ENCODE measurements at places on chromosomes 3 and 15.

DNA sequence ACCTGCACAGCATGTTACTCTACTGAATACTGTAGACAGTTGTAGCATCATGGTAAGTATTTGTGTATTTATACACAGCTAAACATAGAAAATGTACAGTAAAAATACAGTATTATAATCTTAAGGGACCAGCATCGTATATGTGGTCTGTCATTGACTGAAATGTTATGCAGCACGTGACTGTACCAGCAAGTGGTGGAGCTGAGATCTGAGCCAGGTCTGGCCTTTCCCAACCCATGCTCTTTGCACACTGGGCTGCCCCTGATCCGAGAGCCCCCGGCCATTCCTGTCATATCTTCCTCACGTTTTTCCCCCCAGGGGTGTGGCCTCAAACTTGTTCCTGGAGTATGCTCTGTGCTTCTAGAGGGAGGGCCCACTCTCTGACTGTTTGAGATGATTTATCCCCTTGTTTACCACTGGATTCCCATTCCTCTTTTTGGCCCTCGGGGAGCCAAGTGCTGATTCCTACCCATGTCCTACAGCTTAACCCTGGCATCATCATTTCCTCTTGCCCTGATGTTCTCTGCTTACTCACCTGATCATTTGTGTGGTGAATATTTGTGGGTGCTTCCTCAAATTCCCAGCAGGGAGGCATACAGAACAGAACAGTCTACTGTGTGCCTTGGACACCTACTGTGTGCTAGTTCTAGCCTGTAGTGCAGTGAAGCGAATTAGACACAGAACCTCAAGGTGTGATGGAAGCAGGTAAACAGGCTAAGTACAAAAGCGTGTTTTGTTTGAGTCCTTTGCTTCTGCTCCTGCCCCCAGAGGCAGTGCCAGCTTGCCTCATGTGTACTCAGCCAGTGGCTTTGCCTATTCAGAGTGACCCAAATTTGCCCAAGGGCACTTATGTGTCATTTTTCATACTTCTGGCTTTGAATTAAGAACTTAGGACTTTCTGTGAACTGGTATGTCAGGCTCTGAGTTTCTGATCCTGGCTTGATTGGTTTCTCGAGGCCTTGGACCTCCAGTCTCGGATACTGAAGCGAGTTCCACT is 21.0 kb downstream of the CSRNP1 start:
- H3K4me3 ChIP-seq = no peak overlapping the region
- peaks cover 21% of the 10 kb centered on the region for H3K4me1 ChIP-seq
- no peak overlapping the region for H3K27ac ChIP-seq
- no peak for DNase-seq
- H3K36me3 ChIP-seq = peaks cover 4% of the 10 kb centered on the region
- H3K27me3 ChIP-seq = no peaks in the 10 kb centered on the region

DNA sequence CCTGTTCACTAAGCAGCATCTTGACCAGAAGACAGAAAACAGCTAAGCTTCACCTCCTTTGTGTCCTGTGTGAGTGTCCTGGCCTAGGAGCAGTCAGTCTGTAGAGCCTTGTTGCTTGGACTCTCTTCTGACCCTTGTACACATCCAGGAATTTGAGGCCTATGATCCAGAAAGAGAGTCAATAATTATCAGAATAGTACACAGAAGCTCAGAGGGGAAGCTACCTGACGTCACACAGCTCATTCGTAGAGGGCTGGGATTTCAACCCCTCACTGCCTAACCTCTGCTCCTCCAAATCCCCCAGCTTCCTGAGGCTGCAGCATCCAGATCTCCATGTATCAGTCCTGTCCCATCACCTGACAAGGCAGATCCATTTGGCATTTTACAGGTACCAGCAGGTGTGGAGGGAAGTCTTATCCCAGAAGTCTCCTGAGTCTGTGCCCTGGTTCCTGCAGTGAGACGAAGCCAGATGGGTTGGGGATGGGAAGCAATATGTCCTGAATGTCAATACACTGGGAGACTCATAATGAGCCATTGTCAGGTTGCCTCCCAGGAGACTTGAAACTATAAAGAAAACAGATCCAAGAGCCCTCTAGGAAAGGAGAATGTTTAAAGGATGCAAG is 203.1 kb downstream of the MINAR1 start:
- H3K27me3 ChIP-seq = no peaks in the 10 kb centered on the region
- no peak overlapping the region for H3K27ac ChIP-seq
- H3K36me3 ChIP-seq = no peaks in the 10 kb centered on the region
- DNase-seq = no peak

- H3K4me1 ChIP-seq = peaks cover 6% of the 10 kb centered on the region
- H3K27ac ChIP-seq = no peak overlapping the region
- no peaks in the 10 kb centered on the region for H3K36me3 ChIP-seq
- peak; percentile 9 for DNase-seq
- H3K4me3 ChIP-seq = peak overlapping the region; percentile 35
Observed at GRCh38 chr3:198079771-198080520, 119.9 kb downstream of the LMLN start.

GRCh38 chr3:113791381-113791780 is 44.5 kb downstream of the ATP6V1A start:
- peaks cover 21% of the 10 kb centered on the region for H3K36me3 ChIP-seq
- DNase-seq = no peak
- no peak overlapping the region for H3K4me3 ChIP-seq
- H3K27ac ChIP-seq = no peak overlapping the region

- no peaks in the 10 kb centered on the region for H3K36me3 ChIP-seq
- H3K27ac ChIP-seq = no peak overlapping the region
- no peaks in the 10 kb centered on the region for H3K4me1 ChIP-seq
- no peak for DNase-seq
- no peaks in the 10 kb centered on the region for H3K27me3 ChIP-seq
Observed at GRCh38 chr3:182787302-182788036, 5.8 kb upstream of the ATP11B start.

- no peaks in the 10 kb centered on the region for H3K36me3 ChIP-seq
- peaks cover 11% of the 10 kb centered on the region for H3K4me1 ChIP-seq
- no peaks in the 10 kb centered on the region for H3K27me3 ChIP-seq
- no peak for DNase-seq
Observed at GRCh38 chr3:41120460-41120859, 78.8 kb upstream of the CTNNB1 start.

GRCh38 chr3:139686624-139687023 is 8.9 kb upstream of the NMNAT3 start:
- no peaks in the 10 kb centered on the region for H3K4me1 ChIP-seq
- H3K27me3 ChIP-seq = peaks cover 3% of the 10 kb centered on the region
- no peak for DNase-seq
- H3K36me3 ChIP-seq = no peaks in the 10 kb centered on the region

GRCh38 chr3:159025733-159026132 is 223.9 kb downstream of the MFSD1 start:
- H3K27me3 ChIP-seq = no peaks in the 10 kb centered on the region
- no peaks in the 10 kb centered on the region for H3K36me3 ChIP-seq
- H3K4me3 ChIP-seq = no peak overlapping the region
- no peaks in the 10 kb centered on the region for H3K4me1 ChIP-seq
- DNase-seq = no peak
- H3K27ac ChIP-seq = no peak overlapping the region

DNA sequence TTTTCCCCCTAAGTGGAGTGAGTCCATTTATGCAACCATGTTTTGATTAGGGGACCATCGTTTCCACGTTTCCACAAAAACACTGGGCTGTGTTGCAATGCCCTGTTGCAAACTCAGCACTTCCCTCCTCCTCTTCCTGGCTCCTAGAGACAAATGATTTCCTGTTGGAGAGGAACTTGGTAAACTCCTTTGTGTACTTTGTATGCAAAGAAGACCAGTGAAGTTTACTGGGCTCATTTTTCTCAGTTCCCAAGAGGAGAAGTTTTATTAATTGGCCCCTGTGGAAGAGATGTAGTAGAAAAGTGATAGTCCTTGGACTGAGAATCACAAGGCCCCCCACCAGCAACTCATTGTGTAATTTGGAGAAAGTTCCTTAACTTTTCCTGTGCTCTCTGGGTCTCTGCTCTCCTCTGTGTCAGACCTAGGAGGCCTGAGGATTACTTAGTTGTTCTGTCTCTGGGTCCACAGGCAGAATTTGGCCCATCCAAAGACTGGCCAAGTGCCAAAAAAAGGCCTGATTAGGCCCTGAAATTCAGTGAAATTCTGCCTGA is 95.0 kb downstream of the ATG7 start:
- H3K27ac ChIP-seq = no peak overlapping the region
- no peak overlapping the region for H3K4me3 ChIP-seq
- H3K4me1 ChIP-seq = no peaks in the 10 kb centered on the region
- peaks cover 16% of the 10 kb centered on the region for H3K36me3 ChIP-seq
- no peaks in the 10 kb centered on the region for H3K27me3 ChIP-seq
- DNase-seq = no peak

DNA sequence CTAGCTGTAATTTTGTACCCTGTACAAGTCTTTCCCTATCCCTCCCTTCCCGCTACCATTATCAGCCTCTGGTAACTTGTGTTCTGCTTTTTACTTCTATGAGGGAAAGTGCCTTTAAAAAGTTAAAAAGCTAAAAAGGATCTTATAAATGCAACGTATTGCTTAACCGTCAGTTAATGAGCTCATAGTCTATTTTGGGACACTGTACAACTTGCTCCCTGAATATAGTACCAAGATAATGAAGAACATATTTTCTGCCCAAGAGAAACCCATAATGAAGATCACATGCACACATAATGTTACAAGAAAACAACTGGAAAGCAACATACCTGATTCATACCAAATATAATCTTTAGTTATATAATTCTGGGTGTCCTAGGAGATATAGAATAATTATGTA is 22.6 kb downstream of the ZIC1 start:
- no peak overlapping the region for H3K27ac ChIP-seq
- DNase-seq = no peak
- peaks cover 4% of the 10 kb centered on the region for H3K27me3 ChIP-seq
- H3K36me3 ChIP-seq = no peaks in the 10 kb centered on the region
- H3K4me3 ChIP-seq = no peak overlapping the region

DNA sequence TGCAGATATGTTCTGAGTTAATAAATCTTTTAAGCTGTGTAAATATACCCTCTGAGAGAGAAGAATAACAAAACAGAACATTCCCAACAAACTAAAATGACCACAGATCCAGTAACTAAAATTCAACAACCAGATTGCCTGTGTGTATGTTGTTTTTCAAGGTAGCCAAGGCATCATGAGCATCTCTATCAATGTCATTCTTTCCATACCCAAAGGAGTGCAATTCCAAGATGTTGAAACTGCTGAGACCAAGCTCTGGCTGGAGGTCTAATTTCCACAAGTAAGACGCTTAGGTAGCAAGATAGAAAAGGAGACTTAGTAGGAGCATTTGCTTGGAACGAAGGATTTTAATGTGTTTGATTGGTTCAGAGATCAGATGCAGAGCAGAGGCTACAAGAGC is 276.3 kb downstream of the RBMS3 start:
- no peaks in the 10 kb centered on the region for H3K4me1 ChIP-seq
- H3K27me3 ChIP-seq = no peaks in the 10 kb centered on the region
- H3K27ac ChIP-seq = no peak overlapping the region
- H3K4me3 ChIP-seq = no peak overlapping the region

- no peaks in the 10 kb centered on the region for H3K4me1 ChIP-seq
- no peaks in the 10 kb centered on the region for H3K27me3 ChIP-seq
- no peaks in the 10 kb centered on the region for H3K36me3 ChIP-seq
- no peak overlapping the region for H3K27ac ChIP-seq
Observed at GRCh38 chr3:146780251-146780650, 175.1 kb upstream of the PLSCR5 start.

DNA sequence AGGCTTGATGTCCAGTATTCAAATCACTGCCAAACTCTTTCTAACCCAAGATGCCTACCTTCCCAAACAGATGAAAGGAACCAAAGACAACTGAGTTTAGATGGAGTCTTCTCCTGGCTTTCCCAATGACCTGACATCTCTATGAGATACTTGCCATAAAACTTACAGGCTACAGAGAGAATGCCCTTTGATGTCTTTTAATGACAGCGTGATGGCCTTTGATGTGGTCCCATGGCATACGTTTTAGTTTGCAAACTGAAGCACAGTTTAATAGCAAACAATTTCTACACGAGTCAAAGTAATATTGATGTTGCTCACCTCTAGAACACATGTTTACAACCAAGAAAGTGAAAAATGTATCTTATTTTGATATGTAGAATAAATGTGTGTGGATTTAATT is 73.2 kb downstream of the ZIC4 start:
- H3K27ac ChIP-seq = no peak overlapping the region
- no peaks in the 10 kb centered on the region for H3K27me3 ChIP-seq
- DNase-seq = no peak
- no peaks in the 10 kb centered on the region for H3K4me1 ChIP-seq
- H3K36me3 ChIP-seq = no peaks in the 10 kb centered on the region

DNA sequence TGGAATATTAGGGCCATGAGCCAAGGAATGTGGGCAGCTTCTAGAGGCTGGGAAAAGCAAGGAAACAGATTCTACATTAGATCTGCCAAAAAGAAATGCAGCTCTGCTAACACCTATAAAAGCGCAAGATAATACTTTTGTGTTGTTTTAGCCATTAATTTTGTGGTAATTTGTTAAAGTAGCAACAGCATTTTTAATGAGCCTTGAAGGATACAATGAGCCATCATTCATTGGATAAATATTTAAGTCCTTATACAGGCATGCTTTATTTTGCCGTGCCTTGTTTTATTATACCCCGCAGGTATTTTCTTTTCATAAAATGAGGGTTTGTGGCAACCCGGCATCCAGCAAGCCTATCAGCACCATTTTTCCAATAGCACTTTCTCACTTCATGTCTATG is 15.0 kb downstream of the ARL14 start:
- no peak overlapping the region for H3K27ac ChIP-seq
- no peaks in the 10 kb centered on the region for H3K27me3 ChIP-seq
- no peak overlapping the region for H3K4me3 ChIP-seq
- H3K4me1 ChIP-seq = no peaks in the 10 kb centered on the region

- H3K27me3 ChIP-seq = no peaks in the 10 kb centered on the region
- H3K4me1 ChIP-seq = peaks cover 7% of the 10 kb centered on the region
- DNase-seq = no peak
- no peak overlapping the region for H3K27ac ChIP-seq
- no peak overlapping the region for H3K4me3 ChIP-seq
- H3K36me3 ChIP-seq = no peaks in the 10 kb centered on the region
Observed at GRCh38 chr15:98751767-98752166, 103.4 kb downstream of the IGF1R start.

- H3K36me3 ChIP-seq = no peaks in the 10 kb centered on the region
- H3K27me3 ChIP-seq = no peaks in the 10 kb centered on the region
- no peaks in the 10 kb centered on the region for H3K4me1 ChIP-seq
- H3K4me3 ChIP-seq = no peak overlapping the region
- DNase-seq = no peak
Observed at GRCh38 chr3:135238871-135239614, 444.0 kb downstream of the EPHB1 start.

DNA sequence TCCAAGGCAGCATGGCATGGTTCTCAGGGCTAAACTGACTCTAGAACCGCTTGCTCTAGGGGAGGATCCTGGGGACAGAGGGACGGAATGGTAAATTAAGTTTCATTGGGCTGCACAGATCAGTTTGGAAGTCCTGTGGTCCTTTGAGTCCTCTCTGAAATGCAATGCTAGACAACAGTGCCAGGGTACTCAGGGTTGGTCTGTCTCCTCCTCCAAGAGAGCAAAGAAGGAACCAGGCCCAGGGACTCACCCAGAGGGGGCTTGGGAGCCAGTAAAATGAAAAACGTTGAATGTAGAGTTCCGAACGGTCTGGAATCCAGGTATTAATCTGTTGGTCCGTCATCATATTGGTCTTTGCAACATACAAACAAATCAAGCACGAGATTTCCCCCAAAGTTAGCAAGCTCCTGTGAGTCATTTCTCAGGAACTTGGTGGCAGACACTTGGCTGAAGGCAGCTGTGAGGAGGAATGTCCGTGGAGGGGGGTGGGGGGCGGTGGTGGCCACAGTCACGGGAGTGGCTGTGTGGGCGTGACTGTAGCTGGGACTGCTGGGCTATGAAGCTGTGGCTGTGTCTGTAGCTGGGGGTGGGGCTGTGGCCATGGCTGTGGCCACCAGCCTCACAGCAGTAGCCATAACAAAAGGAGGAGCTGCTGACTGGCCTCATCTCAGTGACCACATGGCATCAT is 361.0 kb downstream of the SHQ1 start:
- H3K4me1 ChIP-seq = peaks cover 15% of the 10 kb centered on the region
- no peak overlapping the region for H3K27ac ChIP-seq
- H3K27me3 ChIP-seq = no peaks in the 10 kb centered on the region
- DNase-seq = no peak
- H3K36me3 ChIP-seq = no peaks in the 10 kb centered on the region

Data from thymus (tissue), 14 donors.